ENCODE measurements at places on chromosomes 1 and 21. TPM values are rescaled to one million over a fixed set of nuclear protein-coding genes. Genes with fewer than 3 reads are reported as not detected.

DNA sequence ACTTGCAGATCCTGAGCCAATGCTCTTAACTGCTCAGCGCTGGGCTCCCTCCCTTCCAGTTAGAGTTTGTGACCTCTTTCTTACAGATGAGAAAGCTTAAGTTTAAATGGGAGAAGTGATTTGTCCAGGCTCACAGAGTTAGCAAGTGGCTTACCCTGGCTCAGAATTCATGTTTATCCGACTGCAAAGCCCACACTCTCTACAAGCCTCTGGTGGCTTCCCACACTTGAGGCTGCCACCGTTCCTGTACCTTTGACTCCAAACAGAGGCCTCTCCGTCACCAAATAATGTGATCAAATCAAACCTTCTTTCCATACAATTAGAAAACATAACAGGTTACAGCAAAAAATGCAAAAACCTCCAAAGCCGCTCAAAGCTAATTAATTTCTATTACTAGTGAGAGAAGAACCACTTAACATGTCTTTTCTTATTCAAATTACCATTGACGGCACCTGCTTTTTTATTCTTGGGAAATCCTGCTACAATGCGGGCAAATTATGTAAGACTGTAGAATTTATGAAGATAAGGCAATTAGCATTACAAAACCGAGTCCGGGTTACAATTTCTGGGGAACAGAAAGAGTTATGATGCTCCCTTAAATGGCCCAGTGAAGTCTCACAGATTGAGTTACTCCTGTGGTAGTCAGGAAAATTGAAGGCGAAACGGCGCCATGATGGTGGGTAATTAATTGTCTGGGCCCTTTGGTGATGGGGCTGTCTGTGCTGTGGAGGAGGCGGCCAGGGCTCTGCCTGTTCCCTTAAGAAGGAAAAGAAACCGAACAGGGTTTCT, 324.3 kb upstream of the POU3F1 start:
- no peak for DNase-seq
- no peak overlapping the region for H3K27ac ChIP-seq
- H3K4me1 ChIP-seq: no peaks in the 10 kb centered on the region
- no peak overlapping the region for H3K4me3 ChIP-seq
- peaks cover 21% of the 10 kb centered on the region for H3K27me3 ChIP-seq

DNA sequence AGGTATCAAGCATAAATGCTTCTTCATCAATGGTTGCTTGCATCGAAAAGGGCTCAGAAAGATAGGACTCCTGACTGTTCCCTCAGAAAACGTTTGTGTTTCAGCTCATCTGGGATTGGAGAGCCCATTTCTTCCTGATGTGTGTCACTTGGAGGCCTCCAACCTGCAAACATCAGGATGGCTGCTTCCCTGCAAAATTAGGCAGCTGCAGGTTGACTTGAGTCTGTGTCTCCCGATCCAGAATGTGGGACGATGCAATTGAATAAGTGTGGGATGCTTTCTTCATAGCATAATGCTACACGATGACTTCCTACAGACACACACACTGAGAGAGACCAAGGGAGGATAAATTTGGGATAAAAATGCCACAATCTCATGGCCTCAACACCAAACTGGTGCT, 42.2 kb downstream of the OLIG1 start:
- no peak for DNase-seq
- no peak overlapping the region for H3K27ac ChIP-seq
- H3K4me3 ChIP-seq: no peak overlapping the region
- H3K4me1 ChIP-seq: peaks cover 7% of the 10 kb centered on the region
- peaks cover 81% of the 10 kb centered on the region for H3K27me3 ChIP-seq
- no peaks in the 10 kb centered on the region for H3K36me3 ChIP-seq

The C4BPA gene
- 0.18 TPM for total RNA-seq

The INSRR gene
- total RNA-seq: 0.18 TPM

The KRTAP21-1 gene
- total RNA-seq: not detected

DNA sequence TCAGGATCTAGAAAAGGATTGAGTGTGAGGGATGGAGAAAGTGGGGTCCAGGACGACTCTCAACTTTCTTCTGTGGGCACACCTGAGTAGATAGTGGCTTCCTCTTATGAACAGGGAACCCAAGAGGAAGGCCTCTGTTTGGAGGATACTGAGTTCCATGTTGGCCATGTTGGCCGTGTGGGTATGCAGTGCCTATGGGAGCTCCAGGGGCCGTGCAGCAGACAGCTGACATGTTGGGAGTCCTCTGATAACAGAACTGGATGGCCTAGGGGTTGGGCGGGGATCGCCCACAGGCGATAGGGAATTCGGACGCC, 43.0 kb downstream of the TMEM53 start:
- H3K36me3 ChIP-seq: peaks cover 35% of the 10 kb centered on the region
- no peaks in the 10 kb centered on the region for H3K27me3 ChIP-seq
- H3K4me1 ChIP-seq: peaks cover 43% of the 10 kb centered on the region
- peak overlapping the region; percentile 78 for H3K4me3 ChIP-seq
- peak overlapping the region; percentile 90 for H3K27ac ChIP-seq
- no peak for DNase-seq

The GRIK1 gene
- total RNA-seq: 0.44 TPM

GRCh38 chr21:45073301-45074047, 906 bp upstream of the ADARB1 start:
- peak overlapping the region; percentile 63 for H3K4me3 ChIP-seq
- H3K27me3 ChIP-seq: no peaks in the 10 kb centered on the region
- DNase-seq: peak; percentile 85
- no peaks in the 10 kb centered on the region for H3K36me3 ChIP-seq
- peak overlapping the region; percentile 68 for H3K27ac ChIP-seq

DNA sequence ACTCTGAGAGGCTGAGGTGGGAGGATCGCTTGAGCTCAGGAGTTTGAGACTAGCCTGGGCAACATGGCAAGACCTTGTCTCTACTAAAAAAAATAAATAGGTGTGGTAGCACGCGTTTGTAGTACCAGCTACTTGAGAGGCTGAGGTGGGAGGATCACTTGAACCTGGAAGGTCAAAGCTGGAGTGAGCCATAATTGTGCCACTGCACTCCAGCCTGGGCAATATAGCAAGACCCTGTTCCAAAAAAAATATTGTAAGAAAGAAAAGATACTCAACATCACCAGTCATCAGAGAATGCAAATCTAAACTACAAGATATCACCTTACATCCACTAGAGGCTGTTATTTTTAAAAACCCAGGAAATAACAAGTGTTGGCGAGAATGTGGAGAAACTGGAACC, 32.5 kb downstream of the ZNF644 start:
- H3K36me3 ChIP-seq: peaks cover 14% of the 10 kb centered on the region
- H3K27ac ChIP-seq: no peak overlapping the region
- DNase-seq: no peak
- no peaks in the 10 kb centered on the region for H3K27me3 ChIP-seq
- H3K4me1 ChIP-seq: no peaks in the 10 kb centered on the region

DNA sequence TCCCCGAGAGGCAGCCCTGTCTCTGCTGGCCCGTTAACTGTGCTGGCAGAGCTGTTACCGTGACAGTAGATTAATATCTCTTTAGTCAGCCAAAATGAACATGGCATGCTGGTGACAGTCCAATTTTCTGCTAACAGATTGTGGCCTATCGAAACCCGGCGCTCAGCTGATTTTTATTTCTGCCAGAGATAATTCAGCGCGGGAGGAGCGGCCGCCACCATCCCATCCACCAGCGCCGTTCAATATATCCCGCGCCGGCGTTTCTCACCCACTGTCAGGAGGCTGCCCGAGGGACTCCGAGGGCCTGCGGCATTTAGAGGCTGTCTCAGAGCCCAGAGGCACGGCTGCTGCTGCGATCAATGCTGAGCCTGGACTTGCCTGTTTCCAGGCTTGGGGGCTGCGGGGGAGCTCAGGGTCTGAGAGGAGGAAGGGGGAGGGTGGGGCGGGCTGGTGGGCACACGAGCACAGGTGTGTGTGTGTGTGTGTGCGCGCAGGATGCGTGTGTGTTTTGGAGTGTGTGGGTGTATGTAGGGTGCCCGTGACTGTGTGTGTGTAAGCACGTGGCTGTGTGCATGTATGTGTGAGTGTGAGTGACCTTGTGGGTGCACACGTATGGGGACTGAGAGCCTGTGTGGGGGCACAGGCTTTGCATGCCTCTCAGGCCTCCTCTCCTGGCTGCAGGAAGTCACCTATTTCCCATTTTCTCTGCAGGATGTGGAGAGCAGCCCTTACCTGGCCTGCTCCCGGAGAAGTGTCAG, 109.7 kb upstream of the ACTRT2 start:
- no peak overlapping the region for H3K4me3 ChIP-seq
- no peaks in the 10 kb centered on the region for H3K36me3 ChIP-seq
- no peak for DNase-seq
- H3K27me3 ChIP-seq: no peaks in the 10 kb centered on the region
- H3K27ac ChIP-seq: no peak overlapping the region
- H3K4me1 ChIP-seq: peaks cover 6% of the 10 kb centered on the region

GRCh38 chr1:164363980-164364379, 195.0 kb upstream of the PBX1 start:
- no peak overlapping the region for H3K4me3 ChIP-seq
- no peaks in the 10 kb centered on the region for H3K36me3 ChIP-seq
- no peak for DNase-seq
- H3K4me1 ChIP-seq: no peaks in the 10 kb centered on the region

DNA sequence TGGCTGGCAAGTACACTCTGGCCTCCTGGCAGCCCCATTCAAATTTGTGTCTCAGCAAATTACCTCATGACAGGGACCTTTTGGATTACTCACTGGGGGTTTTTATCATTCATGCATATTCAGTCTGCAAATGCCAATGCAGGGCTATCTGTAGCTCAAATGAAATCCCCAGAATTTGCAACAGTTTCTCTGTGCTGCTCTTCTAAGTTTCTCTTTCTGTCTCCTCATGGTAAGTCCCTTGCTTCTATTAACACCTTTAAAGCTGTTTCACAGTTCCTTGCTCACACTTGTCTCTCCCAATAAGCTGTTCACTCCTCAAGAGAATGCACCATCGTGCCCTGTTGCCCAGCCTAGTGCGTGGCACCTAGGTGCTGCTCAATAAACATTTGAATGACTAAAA, 3.3 kb upstream of the FAM78B start:
- peaks cover 9% of the 10 kb centered on the region for H3K27me3 ChIP-seq
- no peak for DNase-seq
- H3K4me3 ChIP-seq: no peak overlapping the region

DNA sequence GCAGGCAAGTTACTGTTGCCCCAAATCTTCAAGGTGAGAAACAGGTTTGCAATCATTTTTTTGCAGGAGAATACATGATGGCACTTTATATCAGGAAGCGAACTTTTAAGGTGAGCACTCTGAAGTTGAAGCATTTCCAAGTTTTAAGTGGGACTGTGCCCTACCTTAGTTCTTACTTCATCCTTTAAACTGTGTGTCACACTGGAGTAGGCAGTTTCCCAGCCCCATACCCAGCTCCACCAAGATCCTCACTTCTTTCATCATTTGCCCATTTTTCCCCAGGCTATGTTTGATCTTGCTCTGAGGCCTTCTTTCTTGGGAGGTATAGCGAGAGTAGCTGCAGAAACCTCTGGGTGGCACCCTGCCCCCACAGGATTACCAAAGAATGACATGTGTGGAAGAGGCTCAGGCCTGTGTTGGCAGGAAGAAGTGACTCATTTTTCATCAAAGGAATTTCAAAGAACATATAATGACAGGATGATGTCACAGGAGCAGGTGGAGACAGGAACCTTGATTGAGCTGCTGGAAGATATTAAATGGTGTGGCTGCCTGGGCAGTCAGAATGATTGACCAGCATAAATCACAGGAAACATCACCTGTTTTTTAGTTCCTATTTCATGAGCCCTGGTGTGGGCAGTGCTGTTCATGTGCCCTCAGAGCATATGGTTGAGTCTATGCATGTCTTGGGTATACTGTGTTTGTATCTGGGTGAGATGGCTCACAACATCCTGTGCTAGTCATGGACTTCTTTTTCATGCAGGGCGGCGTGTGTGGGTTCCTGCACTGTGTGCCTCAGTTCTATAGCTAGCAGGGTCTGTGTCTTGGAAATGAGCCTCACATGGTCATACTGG, 20.8 kb upstream of the MACF1 start:
- DNase-seq: peak; percentile 54
- H3K4me1 ChIP-seq: peaks cover 30% of the 10 kb centered on the region
- H3K4me3 ChIP-seq: no peak overlapping the region
- H3K36me3 ChIP-seq: no peaks in the 10 kb centered on the region

DNA sequence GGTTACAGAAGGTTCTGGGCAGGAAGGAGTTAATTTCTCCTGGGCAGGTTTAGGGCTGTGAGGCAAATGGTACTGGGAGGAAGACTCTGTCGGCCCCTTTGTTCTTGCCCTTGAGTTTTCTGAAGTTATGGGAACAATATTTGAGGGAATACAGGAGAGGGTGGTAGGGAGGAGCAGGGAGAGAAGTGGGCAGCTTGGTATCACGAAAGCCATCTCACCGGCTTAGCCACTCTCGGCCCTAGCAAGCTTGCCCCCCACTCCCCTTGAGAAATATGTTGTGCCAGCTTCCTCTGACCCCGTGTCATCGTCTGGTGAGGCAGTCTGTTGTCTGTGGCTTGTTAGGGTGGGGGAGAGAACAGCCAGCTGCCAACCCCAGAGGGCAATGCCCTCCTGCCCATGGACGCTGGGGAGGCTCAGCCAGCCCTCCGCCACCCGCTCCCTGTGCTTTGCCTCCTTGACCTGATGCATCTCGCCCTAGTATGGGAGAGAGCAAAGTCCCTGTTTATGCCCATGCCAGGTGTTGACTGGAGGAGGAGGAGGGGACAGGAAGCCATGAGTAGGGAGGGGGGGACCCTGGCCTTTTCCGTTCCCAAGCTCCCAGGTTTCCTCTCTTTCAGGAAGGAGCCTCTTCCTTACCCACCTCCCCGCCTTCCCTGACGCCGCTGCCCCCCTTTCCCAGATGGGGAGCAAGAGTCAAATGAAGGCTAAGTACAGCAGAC, 1.2 kb downstream of the EFNA1 start:
- no peak overlapping the region for H3K4me3 ChIP-seq
- no peak for DNase-seq
- H3K4me1 ChIP-seq: peaks cover 47% of the 10 kb centered on the region
- peaks cover 14% of the 10 kb centered on the region for H3K36me3 ChIP-seq
